HT1080 (cell line): ENCODE measurements at places on chromosomes 7 and 10.

DNA sequence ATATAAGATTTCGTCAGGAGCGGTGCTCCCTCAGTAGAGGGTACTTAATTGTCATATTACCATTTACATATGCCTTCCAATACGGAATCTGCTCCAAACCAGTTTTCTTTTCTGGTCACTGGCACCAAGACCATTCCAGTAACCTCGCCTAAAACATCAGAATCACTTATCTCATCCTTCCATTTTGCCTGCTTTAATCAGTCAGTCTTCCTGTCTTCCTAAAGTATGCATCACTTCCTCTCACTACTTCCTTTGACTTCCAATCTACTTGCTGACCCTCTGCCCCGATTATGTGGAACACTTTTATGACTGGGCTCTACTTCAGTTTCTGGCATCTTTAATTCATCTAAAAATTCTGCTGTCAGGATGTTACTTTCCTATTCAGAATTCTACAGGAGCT, 33.5 kb downstream of the CUL2 start:
- peak; percentile 46 for DNase-seq

- DNase-seq = no peak
Measured at GRCh38 chr10:71772832-71773220, 494 bp downstream of the VSIR start.

DNA sequence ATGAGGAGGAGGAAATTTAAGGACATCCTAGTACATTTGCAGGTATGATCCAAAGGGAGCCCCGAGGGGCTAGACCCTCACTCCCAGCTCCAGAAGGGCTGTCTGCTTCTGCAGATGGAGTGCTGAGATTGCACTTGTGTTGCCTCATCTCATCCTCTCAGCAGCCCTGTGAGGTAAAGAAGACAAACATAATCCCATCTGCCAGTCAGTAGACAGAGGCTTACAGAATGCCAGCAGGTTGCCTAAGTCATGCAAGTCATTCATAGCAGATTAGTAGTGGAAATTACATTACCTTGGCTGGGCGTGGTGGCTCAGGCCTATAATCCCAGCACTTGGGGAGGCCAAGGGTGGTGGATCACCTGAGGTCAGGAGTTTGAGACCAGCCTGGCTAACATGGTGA, 45.4 kb downstream of the BLVRA start:
- DNase-seq = no peak

GRCh38 chr7:70131817-70132216, 533.5 kb downstream of the AUTS2 start:
- no peak for DNase-seq

DNA sequence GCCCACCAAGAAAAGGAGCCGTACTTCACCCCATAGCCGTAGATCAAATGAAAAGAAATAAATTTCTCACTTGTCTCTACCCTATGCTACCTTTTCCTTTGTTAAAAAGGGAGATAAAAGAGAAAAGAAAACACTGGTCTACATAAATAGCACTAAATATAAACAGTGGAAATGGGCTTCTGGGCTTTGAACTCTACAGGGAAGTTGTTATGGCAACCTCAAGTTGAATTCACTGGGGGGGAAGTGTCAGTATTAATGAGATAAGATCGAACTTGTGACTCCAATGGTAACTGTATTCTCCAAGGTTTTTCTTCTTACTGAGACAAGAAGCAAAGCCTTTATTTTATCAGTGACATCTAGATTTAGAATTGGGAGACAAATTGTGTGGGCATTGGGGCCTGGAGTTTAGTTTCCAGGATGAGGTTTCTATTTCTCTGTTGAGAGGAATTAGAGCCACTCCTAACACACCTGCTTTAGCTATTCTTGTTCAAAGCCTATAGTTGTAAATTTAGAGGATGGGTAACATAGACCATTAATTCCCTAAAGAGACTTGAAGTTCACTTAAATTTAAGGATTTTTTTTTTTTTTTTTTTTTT, 604.3 kb upstream of the GALNT17 start:
- DNase-seq = no peak

DNA sequence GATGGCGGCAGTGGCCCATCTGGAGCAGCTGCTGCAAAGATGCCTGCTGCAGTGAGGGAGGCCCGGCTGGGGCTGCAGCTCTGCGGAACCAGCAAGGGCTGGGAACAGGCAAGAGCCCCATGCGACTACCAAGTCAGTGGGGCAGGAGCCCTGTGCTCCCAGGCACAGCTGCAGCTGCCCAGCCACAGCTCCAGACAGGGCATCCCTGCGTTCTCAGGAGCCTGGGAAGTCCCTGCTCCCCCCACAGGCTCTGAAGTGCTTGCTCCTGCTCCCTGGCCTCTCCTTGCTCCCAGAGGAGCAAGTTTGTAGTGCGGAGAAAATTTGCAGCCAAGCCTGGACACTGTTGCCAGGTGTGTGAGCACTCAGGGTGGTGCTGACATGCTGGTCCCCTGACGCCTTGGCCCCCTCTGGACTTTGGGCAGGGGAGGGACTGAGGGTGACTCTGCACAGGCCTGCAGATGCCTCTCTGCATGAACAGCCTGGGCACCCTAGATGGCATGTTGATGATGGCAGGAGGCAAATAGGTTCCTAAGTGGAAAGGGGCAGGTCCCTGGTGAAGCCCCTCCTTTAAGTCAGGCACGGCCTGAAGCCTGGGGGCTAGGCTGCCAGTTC, 105.6 kb downstream of the LYZL1 start:
- DNase-seq = no peak

GRCh38 chr10:26738301-26738911, 40.9 kb downstream of the PDSS1 start:
- DNase-seq = no peak

DNA sequence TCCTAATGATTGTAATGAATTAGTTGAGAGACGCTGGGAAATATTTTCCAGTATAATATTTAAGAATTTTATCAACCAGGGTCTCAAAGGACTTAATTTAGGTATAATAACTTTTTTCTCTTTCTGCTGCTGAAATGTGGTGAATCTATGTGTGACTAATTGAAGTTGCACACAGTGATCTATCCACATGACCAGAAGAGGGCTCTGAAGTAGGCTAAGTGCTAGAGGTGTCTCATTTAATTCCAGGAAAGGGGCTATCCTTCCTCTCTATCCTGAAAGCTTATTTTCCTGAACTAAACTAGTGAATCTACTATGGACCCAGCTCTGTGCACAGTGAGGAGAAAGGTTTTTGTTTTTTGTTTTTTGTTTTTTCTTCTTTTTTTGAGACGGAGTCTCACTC, 294.4 kb upstream of the MYO3A start:
- DNase-seq = no peak

GRCh38 chr7:77271766-77272165, 72.1 kb upstream of the FGL2 start:
- DNase-seq = no peak

DNA sequence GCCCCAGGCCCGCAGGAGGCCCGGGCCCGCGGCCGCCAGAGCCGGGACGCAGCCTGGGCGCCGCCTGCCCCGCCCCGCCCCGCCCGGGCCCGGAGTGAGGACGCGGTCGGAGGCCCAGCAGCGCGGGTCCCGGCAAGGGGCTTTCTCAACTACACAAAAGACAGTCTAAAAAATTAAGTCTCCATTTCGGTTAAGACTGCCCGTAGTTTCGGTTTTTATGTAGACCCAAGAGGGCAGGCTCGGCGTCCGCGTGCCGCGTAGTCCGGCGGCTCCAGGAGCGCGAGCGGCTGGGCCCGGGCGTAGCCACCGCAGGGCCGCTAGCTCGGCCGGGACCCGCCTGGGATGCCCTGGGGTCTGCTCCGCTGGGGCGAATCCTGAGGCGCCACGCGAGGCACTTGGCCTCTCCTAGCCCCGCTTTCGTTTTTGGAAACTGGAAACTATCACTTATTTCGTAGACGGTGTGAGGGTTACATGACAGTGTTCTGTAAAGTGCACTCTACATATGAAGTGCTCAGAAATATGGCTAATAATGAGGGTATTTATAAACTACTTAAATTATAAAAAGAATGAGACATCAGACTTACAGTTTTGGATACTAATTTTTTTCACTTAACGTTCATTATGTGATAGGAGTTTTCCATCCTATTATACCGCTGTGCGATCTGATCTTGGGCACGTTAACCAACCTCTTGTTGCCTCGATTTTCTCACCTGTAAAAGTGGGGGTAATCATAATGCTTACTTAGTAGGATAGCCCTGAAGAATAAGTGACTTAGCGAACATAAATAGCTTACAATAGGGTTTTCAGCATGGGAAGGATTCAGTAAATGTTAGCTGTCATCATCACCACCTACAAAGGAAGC, 573 bp downstream of the BLVRA start:
- peak; percentile 29 for DNase-seq

GRCh38 chr7:143303733-143304132, 12.2 kb upstream of the CLCN1 start:
- no peak for DNase-seq

GRCh38 chr7:16422103-16422435, 731 bp upstream of the CRPPA start:
- no peak for DNase-seq

GRCh38 chr10:15229268-15229667, 60.8 kb upstream of the NMT2 start:
- no peak for DNase-seq

- DNase-seq = no peak
Measured at GRCh38 chr10:117374506-117375359, 507 bp downstream of the PDZD8 start.

DNA sequence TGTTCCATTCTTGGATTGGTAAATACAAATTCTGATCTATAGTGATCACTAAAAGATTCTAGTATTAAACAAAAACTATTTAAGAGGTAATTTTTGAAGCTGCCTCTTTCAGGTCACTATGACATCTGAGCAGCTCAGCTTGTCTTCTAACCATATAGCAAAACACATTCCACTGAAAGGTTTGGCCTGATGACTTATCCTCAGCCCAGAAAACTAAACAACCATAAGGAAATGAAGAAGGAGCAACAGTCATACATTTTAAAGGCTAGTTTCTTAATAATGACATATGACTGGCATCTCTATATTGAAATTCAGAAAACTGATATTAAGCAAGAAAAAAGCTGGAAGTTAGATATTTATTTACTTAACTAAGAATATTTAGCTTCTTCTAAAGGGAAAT, 24.6 kb downstream of the NT5C2 start:
- peak; percentile 71 for DNase-seq

DNA sequence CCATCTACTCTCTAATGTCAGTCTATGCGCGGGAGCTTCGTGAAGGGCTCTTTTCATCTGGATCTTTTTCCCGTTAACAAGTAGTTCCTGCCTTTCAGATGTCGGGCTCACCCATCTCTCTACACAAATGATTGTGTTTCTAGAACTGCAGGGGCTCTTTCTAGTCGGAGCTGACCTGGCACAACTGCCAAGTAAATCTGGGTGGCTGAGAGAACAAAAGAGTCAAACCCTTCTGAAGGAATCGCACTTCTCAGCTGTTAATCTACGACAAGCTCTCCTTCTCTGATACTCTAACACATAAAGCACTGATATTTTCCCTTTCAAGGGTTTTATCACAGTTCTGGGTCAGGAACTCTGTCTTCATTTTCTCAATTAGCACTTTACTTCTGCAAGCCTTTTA, 144.7 kb downstream of the NRP1 start:
- no peak for DNase-seq

DNA sequence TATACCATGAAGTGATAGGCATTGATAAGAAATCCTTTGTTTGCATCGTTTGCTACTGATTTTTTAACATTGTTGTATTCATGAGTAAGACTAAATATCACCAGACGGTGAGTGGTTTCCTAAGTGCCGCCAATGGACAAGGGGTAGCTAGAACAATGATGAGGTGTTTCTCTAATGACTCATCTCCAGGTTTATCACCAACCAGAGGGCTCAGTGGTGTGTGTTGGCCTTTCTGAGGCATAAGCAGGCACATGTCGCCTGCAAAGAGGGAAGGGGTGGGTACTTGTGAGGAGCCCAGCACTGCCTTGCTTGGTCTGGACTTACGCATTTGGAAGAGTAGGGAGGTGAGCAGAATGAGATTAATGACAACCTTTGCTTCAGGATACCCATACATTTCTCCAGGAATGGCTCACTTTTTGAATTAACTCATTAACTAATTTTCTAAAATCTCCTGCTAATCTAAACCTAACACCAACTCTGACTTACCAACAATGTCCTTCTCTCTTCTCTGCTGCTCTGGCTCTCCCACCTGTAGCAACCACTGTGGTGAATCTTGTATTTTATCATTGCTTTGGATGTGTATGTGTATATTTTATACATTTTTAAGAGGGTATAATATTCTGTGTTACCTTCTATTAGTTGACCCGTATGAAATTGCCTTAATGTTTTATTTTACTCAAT, 722.6 kb downstream of the GRID1 start:
- DNase-seq = peak; percentile 97

- DNase-seq = no peak
Measured at GRCh38 chr10:131675104-131675503, 225.7 kb upstream of the PPP2R2D start.

GRCh38 chr7:86814661-86815379, 171.1 kb downstream of the GRM3 start:
- peak; percentile 42 for DNase-seq

DNA sequence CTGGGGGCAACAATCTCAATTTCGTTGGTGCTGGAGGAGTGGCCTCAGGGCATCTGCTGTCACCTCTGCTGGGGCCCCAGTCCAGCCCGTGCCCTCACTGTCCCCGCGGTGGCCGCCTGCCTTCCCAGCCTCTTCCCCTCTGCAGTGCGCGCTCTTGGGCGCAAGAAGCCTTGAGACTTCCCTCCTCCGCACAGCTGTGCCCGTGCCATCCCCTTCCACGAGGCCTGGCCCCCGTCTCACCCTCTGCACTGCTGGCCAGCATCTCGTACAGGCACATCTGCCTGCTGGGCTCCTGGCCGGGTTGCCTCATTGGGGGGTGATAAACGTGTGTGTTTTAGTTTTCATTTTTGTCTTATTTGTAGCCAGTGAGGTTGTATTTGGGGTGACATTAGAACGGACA, 14.0 kb downstream of the IDI2 start:
- DNase-seq = no peak

GRCh38 chr10:123507298-123507697, 158.9 kb upstream of the GPR26 start:
- no peak for DNase-seq

DNA sequence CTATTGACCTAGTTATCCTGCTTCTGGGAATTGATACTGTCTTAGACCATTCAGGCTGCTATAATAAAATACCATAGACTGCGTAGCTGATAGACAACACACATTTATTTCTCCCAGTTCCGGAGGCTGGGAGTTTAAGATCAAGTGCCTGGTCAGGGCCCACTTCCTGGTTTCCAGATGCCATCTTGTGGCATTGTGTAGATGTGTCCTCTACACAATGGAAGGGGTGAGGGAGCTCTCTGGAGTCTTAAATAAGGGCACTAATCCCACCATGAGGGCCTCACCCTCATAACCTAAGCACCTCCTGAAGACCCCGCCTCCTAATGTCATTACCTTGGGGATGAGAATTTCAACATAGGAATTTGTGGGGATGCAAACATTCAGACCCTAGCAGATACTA, 62.4 kb downstream of the SLC35B4 start:
- DNase-seq = peak; percentile 19
